Fibroblast of lung (primary cell): ENCODE measurements at places on chromosomes 7 and 10. TPM values are rescaled to one million over a fixed set of nuclear protein-coding genes. Genes with fewer than 3 reads are reported as not detected.

GRCh38 chr10:97895915-97896314 is 46.3 kb downstream of the GOLGA7B start:
- DNase-seq = no peak

Gene IL6
- 22.1 and 33.7 TPM in 2 replicates for total RNA-seq

GRCh38 chr10:9999627-10000026 is 1018.0 kb upstream of the CELF2 start:
- DNase-seq = no peak

- no peak for DNase-seq
These were observed 35.8 kb upstream of the GALNTL5 start for GRCh38 chr7:151920488-151920887.

Gene ZNF398
- total RNA-seq = 5.9 and 7.3 TPM in 2 replicates

- DNase-seq = no peak
These were observed 29.4 kb downstream of the WDFY4 start for GRCh38 chr10:48714088-48714487.

Gene PRPS1L1
- not detected in 2 replicates for total RNA-seq

DNA sequence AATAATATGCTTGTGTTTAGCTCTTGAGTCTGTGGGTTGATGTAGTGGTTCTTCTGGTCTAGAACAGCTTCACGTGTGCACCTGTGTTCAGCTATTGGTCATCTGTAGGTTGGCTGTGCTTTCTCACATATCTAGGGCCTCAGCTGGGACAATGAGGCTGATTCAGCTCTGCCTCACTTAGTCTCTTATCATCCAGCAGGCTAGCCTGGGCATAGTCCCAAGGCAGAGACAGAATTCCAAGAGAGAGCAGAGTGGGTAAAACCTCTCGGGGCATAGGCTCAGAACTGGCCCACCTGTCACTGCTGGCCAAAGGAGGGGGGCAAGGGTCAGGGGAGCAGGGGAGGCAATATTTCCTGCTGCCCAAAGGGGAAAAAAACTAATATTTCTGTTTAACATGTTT is 32.0 kb upstream of the MXI1 start:
- no peak for DNase-seq
